ENCODE measurements at places on chromosomes 2 and 18.
A peak's percentile ranks its signal among the peaks of the same experiment; 100 is the strongest.

DNA sequence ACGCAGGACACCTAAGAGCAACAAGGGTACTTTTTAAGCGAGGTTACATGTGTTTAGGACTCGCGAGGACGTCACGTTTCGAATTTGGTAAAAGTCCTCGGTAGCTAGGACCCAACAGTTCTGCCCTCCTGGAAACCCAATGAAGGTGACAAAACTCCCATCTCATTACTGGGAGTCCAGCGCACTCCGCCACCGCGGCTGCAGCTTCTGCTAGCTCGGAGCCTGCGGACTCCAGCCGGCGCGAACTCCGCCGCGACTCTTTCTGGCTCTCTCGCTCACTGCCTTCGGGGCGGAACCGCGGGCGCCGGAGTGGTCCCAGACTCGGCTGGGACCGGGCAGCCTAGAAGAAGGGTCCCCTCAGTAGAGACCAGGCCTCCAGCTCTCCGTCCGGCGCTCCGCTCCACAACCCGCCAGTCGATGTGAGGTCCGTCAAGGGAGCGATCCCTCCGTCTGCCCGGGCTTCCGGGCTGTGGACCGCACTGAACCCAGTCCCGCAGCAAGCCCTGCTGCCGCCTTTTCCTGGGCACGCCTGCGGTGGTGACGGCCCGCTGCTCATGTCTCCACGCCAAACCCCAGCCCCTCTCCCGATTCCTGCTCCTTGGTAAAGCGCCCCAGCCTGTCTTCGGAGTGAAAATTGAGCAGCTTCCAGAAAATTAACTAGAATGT lies 3.0 kb upstream of the OSR1 start:
- DNase-seq: no peak

GRCh38 chr2:44793322-44793870 lies 148.1 kb upstream of the SIX3 start:
- no peak for DNase-seq

DNA sequence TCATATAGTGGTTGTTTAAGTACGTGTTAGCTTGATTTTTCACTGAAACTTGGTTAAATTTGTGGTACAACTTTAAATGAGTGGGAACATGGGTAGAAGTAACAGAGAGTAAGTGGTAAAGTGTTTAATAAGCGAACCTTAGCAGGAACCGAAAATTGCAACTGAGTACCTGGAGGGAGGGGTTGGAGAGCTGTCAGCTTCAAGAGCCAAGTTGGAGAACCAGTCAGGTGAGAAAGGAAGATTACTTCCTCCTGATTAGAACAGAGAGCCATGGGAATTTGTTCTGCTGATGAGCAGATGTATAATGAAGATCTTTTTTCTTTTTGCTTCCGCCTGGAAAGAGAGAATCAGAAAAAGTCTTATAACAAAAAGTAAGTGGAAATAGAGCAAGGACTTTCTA lies 158.4 kb upstream of the CDH7 start:
- no peak for DNase-seq

- no peak for DNase-seq
Observed at GRCh38 chr18:54957996-54958395, 1.3 kb downstream of the CCDC68 start.

GRCh38 chr18:45686891-45687611 lies 36.9 kb upstream of the SLC14A1 start:
- peak; percentile 79 for DNase-seq

DNA sequence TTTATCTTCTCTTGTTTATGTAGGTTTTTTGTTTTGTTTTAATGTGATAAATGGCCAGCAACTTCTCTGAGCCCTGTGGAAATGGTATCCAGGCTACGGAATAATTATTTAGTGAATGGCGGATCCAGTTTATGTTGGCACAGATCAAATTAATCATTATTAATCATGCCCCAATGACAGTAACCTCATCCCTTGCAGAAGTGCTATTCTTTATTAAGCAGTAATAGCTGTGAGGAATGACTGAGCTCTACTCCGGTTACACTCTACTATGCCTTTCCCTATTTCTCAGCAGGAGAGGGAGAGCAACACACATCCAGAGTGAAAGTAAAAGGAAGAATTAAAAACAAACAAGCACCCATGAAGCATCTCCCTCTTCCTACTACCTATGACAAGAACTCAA lies 84.8 kb downstream of the SETBP1 start:
- DNase-seq: no peak

- DNase-seq: peak; percentile 85
Observed at GRCh38 chr2:33069894-33070651, 123.3 kb downstream of the LTBP1 start.

GRCh38 chr2:195838002-195838401 lies 181.0 kb downstream of the SLC39A10 start:
- no peak for DNase-seq

DNA sequence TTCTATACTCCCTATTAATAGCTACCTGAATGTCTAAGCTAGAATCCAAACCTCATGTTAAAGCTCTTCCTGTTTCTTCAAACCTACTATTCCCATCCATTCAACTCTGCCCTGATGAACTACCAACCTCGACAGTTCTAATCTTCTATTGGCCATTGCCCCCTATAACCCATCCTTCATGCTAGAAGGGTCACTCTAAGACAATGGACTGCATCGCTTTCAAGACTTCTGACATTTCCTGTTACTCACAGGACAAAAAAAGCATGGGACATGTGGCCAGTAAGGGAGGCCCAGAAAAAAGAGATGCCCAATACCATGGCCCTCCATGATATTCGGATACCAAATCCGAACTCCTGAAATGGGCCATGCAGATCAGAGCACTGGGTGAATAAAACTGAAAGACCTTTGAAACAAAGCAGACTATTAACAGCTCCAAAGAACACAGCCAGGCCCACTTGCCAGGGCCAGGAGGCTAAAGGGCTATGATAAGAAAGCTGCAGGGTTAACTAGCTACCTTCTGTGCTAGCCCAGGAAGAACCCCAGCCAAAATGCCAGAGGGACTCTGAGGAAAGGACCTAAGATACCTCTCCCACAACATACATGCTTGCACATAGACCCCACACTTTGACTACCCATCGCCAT lies 4.5 kb downstream of the B4GALT6 start:
- DNase-seq: no peak

DNA sequence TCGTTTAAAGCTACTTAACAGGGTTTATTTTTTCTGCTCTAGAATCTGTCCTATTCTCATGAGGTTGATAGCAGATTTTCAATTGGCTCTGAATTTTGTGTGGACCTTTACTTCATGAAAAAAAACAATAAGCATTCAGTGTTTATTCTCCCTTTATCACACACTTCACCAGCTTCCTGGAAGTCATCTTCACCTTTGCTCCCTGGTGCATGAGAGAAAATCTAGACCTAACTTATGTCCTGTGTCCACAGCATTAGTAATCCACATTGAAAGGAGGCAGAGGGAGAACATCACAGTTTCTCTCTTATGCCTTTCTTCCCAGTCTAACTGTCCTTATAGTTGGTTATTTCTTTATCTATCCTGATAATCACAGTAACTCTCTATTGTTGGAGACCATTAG lies 316.1 kb downstream of the PTH2R start:
- DNase-seq: no peak

DNA sequence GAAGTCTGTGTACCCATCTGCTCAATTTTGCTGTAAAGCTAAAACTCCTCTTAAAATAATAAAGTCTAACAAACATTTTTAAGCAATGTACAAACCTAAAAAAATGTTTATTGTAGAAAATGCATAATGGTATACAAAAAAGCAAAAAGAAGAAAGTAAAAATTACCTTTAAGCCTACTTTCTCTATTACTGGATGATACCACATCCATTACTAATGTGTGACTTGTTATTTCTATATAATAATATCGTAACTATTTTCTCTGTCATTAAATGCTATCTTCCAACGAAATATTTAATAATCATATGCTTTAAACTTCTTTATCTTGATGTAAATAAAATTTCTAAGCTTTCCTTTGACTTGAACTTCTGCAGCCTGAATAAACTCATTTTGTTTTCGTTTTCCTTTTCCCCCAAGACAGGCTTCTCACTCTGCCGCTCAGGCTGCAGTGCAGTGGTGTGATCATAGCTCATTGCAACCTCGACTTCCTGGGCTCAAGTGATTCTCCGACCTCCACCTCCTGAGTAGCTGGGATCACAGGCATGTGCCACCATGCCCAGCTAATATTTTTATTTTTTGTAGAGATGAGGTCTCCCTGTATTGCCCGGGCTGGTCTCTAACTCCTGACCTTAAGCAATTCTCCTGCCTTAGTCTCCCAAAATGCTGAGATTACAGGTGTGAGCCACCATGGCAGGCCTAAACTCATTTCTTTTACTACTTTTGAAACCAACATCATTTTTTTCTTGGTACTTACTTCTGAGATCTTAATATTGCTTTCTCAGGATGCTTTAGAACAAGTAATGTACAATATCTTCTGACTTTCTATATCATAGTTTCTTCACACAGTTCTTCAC lies 18.1 kb upstream of the DNAH7 start:
- DNase-seq: no peak

GRCh38 chr2:159290289-159290907 lies 3.9 kb upstream of the WDSUB1 start:
- peak; percentile 43 for DNase-seq

DNA sequence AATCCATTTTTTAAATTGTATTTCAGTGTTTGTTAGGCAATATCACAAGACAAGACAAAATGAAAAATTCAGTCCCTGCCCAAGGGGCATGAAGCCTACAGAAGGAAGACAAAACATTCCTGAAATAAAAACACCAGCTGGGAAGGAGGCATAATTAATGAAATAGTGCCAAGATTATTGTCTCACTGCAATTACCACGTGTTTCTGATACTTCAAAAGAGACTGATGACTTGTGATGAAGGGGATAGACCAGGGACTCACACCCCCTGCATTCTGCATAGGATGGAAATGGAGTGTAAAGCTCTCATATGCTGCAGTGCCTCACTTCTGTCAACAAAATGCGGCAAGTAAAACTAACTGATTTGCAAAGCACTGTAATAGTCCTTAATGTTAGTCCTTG lies 178.1 kb downstream of the BARD1 start:
- no peak for DNase-seq

DNA sequence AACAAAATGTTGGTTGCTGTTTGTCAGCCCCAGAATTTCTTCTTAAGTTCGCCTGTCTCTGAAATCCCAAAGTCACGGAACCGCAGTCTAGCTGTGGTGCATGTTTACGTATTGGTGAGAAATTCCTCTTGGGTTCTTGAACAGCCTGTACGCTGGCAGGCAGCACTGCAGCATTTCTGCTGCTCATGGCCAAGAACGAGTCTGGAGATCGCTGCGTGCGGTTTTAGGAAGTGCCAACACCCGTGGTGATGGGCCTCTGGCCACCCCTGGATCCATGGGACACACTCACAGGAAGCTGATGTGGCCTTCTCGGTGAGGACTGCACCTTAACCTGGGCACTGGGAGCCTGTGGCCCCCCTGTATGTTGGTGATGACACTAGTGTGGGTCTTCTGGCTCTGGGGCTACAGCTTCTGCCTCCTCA lies 23.7 kb downstream of the ASB1 start:
- no peak for DNase-seq
